Stimulated activated CD4-positive, alpha-beta T cell treated with anti-CD3 and anti-CD28 coated beads, Interleukin-4, amount 100 ng/mL, for 4 hours (primary cell): ENCODE measurements at places on chromosomes 1 and 21.

DNA sequence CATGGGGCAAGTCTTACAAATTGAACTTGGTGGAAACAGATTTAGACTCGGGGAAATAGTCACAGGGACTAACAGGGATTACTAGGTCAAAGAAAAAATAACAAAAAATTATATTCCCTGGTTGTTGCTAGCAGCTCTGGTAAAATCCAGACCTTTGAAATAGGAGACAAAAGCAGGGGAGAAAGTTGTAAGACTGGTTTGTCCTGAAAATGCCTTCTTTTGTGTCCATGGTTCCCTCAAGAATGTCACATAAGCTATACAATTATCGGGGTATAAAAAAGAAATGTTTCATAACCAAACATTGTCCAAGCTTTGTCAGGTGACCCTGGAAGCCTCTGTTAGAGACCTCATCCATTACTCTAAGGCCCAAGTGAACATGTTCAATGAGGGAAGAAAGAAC lies 33.1 kb downstream of the KIAA0319L start:
- no peak for DNase-seq

GRCh38 chr1:65459397-65459768 lies 38.9 kb downstream of the LEPR start:
- no peak for DNase-seq

DNA sequence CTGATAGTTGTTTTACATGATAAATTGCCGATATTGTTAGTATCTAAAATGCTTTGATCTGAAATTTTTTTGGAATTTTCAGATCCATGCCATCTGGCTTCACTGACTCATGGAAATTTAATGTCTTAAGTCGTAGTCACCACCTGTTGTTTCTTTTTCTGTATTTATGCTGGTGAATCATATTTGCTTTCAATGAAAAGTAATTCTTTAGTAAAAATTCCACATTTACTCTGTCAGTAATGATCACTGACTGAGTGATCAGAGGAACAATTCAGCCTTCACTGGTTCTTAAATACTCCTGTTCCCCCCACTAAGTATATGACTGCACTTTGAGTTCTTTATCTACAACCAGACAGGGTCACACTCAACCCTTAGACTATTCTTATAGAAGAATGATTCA lies 185.6 kb upstream of the NRIP1 start:
- no peak for DNase-seq

- DNase-seq, result no peak
Observed at GRCh38 chr1:7422966-7423365, 348.1 kb upstream of the VAMP3 start.

DNA sequence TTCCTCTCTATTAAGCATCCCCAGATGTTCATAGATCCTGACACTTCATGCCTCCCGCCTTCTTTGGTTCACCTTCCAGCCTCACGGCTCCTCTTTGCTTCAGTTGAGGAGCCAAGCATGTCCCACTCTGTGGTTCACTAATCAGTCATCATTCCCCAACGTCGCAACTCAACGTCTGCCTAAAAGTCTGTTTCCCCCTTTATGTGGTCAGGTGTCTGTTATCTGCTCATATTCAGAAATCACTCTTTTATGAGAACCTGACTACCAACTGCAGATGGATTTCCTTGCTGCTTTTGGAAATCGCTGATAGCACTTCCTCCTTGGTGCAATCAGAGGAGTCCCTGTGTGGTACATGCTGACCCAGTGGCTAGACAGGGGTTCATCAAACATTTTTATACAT lies 94.1 kb upstream of the VANGL1 start:
- no peak for DNase-seq

DNA sequence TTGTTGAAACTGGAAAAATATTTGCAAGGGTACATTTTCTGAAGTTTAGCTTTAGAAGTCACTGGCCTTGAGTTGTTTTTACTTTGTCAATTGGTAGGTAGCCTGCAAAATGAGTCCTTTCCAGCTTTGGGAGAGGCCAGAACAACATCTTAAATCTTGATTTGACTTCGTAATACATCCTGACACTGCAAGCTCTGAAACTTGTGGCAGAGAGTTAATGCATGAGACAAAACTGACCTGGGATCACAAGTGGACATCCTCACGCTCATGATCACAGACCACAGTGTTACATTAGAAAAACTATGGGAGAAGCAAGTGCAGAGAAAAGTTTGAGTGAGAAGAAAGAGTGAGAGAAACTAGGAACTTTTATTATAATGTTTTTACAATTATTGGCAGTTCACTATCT lies 550.9 kb downstream of the USP25 start:
- no peak for DNase-seq

GRCh38 chr1:19525607-19526545 lies 40.5 kb upstream of the CAPZB start:
- DNase-seq, result no peak

- no peak for DNase-seq
Observed at GRCh38 chr1:215285013-215285800, 202.7 kb downstream of the KCNK2 start.

GRCh38 chr1:1212780-1213344 lies 1.1 kb downstream of the TNFRSF4 start:
- DNase-seq, result peak; percentile 42

GRCh38 chr1:230076121-230076520 lies 9.1 kb downstream of the GALNT2 start:
- DNase-seq, result no peak

DNA sequence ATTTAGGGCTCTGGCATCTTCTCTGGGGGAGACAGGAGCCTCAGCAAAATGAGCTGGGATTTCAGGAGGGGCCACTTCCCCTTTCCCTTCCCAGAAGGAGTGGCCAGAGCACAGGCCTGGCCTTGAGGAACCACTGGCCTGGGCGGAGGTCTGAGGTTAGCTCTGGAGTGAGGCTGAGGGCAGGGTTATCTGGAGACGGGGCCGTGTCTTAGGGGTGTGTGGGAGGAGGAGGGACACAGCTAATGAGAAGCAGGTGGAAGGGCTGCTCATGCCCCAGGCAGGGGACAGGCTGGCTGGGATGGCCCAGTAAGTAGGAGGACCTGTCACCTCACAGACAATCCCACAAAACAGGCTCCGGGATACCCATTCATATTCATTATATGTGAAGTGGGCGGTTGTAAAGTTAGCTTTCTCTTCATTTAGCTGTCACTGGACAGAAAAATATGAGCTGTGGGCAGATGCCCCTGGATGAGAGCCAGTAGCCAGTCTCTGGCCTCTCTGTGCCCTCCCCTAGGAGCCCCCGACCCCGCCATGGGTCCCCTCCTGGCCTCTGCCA lies 12.4 kb downstream of the ALX3 start:
- no peak for DNase-seq

GRCh38 chr1:147156642-147157041 lies 15.6 kb downstream of the PRKAB2 start:
- DNase-seq, result no peak

GRCh38 chr1:237736372-237737029 lies 154.2 kb downstream of the ZP4 start:
- DNase-seq, result no peak

DNA sequence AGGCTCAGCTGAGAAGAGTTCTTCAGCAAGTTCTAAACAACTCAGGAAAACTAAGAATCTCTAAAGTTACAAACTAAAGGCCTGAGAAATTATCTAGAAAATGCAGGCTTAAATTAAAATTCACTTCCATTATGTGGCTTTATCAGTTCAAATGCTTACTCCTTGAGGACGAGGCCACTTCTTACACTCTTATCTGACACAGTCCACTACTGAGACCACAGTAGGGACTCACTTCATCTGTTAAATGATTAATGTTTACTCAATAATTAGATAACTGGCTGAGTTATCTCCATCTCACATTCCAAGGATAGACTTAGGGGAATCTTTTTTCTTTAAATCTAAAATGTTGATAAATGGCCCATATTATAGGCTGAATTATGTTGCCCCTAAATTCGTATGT lies 1.6 kb downstream of the C1orf141 start:
- no peak for DNase-seq

GRCh38 chr1:84795213-84795612 lies 97.8 kb downstream of the LPAR3 start:
- DNase-seq, result no peak

GRCh38 chr1:64295561-64295960 lies 92.1 kb downstream of the UBE2U start:
- no peak for DNase-seq
